ENCODE measurements at places on chromosomes 2 and 18. TPM values are rescaled to one million over a fixed set of nuclear protein-coding genes. Genes with fewer than 3 reads are reported as not detected.

The PCARE gene
- 0.20 TPM for total RNA-seq

The DUSP19 gene
- total RNA-seq: 2.2 TPM

The SP3 gene
- total RNA-seq: 147 TPM

The GAD1 gene
- total RNA-seq: not detected

The HAT1 gene
- 25.7 TPM for total RNA-seq

DNA sequence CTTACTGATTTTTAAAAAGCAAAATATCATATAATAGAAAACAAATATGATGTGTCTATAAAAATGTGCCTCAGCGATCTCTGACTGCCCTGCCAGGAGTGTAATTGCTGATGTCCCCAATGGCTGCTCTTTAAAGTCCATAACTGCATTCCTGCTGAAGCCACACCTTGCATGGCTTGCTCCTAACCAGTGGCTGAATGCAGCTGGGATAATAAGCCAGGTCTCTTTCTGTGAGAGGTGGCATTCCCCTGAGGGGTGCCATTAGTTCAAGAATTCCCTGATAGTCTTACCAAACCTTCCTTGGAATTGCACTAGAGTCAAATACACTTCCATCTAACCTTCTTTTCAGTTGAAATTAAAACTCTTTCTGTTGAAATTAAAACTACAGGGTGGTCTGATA, 125.8 kb upstream of the ZNF804A start:
- DNase-seq: no peak

DNA sequence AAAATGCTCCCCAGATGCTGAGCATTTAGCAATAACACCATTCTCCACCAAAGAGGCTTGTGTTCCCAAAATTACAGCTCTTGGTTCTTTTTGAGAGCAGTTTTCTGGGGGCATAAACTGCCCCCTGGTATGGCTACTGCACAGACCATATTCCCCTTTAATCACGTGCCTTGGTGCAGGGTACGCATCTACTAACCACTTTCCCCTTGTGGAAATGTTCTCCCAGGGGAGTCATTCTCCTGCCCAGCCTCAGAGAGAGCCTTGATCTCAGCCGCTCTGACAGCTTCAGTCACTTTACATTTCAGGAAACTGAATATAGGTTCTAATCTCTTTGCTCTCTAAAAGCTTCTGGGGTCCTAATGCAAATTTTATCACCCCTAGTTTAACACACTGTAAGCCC, 44.7 kb upstream of the EML6 start:
- DNase-seq: no peak

DNA sequence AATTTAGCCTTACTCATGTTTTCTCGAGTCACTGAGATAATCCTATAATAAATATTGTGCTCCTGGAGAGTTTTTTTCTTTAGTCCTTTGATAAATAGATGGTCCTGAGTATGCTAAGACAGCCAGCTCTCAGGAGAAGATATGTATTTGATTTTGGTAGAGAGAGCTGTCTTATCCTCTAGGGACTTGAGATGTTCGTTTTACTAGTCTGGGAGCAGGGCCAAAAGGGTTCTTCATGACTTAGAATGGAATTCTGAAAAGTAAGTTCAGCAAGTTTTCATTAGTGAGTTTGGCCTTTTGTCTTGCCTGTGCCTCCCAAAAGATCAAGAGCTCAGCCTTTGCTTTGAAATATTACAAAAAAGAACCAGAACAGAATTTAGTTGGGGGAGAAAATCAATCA, 246.7 kb downstream of the BABAM2 start:
- DNase-seq: no peak

The IL36G gene
- not detected for total RNA-seq

DNA sequence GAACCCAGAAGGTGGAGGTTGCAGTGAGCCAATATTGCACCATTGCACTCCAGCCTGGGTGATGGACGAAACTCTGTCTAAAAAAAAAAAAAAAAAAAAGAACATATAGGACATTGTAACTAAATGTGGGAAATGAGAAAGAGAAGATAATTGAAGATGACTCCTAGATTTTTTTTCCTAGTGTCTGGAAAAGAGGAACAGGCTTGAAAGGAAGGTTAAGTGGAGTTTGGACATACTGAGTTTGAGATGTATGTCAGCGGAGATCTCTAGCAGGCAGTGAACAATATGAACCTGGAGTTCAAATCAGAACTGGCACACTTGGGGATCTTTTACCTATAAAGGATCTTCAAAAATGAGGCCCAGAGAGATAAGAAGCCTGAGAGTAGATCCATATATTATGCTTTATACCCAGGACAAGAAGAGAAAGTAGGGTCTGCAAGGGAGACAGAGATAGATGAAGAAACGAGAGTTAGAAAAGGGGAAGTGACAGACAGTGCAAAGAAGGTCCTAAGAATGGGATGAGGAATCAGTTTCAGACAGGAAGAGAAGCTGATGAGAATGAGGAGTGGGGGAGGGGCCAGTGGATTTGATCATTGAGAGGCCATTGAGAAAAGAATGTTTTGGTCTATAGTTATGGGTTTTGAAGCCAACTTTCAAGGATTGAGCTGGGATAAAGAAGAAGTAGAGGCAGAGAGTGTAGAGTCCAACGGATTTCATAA, 46.9 kb upstream of the CD28 start:
- DNase-seq: no peak

- no peak for DNase-seq
These were observed 18.0 kb upstream of the MBP start for GRCh38 chr18:77150588-77150987.

- DNase-seq: no peak
These were observed 769 bp downstream of the FAM110C start for GRCh38 chr2:45342-46130.

- no peak for DNase-seq
These were observed 155.6 kb downstream of the CYP26B1 start for GRCh38 chr2:71992036-71992435.

The KCNIP3 gene
- 61.2 TPM for total RNA-seq

- no peak for DNase-seq
These were observed 131.4 kb downstream of the CD8B2 start for GRCh38 chr2:106618614-106619013.

GRCh38 chr2:188474316-188474715, 182.6 kb downstream of the GULP1 start:
- no peak for DNase-seq
